ENCODE measurements at places on chromosomes 6 and 20.

DNA sequence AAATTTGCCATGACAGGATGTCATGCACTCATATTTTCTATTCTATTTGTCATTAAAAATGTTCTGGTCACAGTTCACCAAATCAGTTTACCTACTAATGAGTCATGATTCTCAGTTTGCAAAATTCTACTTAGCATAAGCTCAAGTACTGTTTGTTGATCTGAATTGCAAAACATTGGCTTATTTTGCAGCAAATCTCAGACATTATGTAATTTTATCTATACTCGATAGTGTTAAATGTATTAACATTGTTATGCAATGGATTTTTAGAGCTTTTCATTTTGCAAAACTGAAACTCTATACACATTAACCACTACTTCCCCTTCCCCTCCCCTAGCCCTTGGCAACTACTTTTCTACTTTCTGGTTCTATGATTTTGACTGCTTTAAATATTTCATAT lies 213.8 kb upstream of the ZFP64 start:
- no peak for DNase-seq

DNA sequence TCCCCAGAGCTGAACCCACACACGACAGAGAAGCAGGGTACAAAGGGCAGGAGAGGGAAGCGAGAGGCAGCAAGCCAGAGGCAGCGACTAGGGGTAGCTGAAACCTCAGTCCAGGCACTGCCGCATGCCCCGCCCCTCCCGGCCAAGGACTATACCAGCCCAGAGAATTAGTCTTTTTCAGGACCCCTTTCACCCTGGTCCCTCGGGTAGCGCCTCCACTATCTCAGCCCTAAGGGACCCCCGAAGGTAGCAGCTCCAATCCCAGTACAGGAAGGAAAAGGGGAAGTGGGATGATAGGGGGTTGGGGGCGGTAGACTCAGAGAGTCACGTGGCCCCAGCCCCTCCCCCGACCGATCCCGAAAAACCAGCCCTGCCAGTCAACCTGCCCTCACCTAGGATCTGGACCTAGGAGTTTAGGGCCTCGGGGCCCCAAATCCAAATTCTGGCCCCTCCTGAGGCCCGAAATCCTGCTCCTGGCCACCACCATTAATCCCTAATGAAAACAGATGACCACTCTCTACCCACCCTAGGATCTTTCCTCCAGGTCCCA lies 1.3 kb downstream of the RGL2 start:
- no peak for DNase-seq

DNA sequence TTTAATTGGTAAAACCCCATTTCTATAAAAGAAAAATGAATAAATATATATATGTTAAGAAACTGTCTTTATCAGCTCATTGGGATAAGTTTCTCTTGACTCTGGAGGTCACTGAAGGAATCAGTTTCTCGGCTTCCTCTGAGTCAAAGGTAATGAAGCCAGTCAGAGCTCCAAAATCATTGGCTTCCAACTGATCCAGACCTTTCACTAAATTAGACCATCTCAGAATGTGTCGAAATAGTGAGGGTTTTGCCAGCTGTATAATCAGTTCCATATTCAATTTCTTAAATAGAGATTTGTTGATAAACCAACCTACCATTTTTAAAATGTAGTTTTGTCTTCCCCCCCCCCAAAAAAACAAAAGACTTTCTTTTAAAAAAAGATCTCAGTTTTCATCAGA lies 60.5 kb upstream of the SRSF6 start:
- no peak for DNase-seq

DNA sequence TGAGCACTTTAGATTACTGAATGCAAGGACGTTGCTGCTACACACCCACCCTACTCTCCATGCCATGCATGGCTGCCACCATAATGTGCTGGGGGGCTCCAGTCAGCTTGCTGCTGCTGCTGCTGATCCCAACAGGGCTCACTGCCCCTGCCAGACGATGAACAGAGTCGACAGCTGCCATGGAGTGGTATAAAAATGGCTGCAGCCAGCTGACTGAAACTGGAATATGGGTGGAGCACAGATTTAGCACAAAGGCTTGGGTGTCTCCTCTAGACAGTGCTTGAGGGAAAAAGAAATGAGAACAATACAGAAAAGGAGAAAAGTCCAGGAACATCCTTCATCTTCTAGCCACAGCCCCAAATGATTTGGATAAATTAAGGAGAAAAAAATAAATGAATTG lies 150.7 kb downstream of the PDSS2 start:
- DNase-seq: no peak

DNA sequence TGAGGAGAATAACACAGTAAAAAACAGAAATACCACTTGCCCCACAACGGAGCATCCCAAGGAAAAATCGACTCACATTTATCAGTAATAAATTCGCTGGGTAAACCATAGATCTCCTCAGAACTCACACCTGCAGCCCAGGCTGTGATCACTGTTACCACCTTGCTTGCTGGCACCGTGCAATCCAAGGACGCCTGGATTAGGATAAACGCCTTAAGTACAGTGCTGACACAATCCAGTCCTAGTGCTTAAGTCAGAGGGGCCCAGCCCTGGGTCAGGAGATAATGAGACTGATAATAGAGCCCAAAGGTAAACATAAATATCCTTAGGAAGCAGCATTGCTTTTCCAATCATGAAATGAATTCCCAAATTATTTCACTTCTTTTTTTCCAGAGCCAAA lies 62.5 kb downstream of the EPB41L2 start:
- no peak for DNase-seq

- DNase-seq: no peak
These were observed 268.6 kb upstream of the AGPAT4 start for GRCh38 chr6:161542346-161542980.

DNA sequence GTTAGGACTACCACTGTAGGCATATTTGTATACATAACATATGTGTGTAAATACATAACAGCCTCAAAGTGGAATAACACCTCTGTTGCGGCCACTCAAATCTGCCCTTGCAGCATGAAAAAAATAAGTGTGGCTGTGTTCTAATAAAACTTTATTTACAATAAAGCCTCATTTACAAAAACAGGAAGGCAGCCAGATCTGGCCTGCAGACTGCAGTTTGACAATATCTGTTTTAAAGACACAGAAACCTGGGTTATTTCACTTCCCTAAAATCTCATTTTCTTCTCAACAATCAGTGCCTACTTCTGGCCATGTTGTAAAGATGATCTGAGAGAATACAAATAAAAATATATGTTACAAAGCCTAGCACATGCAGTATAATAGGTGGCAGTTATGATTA lies 53.9 kb upstream of the SCML4 start:
- DNase-seq: no peak

GRCh38 chr20:38402816-38403215 lies 32.3 kb downstream of the SNHG17 start:
- no peak for DNase-seq

DNA sequence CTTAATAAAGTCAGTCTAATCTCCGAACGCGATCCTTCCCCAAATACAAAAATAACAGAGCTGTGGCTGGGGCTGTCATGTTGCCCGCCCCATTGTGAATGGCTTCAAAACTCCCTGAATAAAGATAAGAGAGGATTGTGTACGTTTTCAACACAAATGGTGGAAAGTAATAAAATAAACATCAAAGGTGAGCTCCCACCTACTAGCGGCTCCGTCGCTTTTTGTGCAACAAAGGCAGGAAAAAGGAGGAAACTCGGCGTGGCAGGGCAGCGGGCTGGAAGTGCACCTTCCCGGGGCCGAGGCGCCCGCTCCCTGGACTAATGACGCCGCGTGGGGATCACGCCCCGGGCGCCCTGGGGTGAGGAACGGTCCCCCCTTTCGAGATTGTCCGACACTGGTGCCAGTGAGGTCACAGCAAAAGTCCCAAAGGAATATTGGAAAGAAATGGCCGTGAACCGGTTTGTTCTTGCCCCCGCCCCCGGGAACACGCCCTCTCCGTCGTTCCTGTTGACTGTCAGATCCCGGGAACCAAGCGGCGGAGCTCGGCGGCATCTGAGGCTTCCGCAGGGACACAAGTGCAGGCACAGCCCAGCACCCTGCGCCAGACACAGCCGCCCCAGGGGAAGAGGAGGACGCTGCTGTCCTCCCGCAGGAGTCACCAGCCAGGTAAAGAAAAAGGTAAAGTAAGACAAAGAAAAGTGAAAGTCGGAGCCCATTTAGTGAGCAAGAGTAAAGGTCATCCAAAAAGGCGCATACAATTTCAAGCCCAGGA lies 1.1 kb upstream of the FOXQ1 start:
- DNase-seq: no peak

DNA sequence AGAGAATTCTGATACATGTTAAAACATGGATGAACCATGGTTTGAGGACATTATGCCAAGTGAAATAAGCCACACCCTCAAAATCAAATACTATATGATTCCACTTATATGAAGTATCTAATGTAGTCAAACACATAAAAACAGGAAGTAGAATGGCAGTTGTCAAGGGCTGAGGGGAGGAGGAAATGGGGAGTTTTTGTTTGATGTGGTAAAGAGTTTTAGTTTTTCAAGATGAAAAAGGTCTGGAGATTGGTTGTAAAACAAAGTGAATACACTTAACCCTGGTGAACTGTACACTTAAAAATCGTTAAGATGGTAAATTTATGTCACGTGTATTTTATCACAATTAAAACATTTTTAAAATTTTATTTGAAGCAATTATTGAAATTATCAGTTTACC lies 127.4 kb upstream of the GRIK2 start:
- DNase-seq: no peak

DNA sequence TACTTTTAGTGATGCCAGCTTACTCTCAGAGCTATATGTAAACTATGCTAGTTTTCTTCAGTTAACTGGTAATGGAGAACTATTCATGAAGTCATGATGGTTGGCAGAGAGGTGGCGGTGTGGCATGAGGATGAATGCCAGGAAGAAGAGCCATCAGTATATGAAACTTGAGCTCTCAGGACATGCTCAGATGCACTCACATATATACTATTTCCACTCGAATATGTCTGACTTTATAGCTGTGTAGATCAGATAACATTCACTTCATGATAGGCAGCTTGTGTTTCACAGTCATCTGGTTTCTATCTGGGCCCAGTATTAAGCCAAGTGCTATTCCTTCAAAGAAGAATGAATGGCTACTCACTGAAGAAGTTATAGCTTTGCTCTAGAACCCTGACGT lies 46.2 kb upstream of the CEP85L start:
- no peak for DNase-seq

- no peak for DNase-seq
These were observed 2.8 kb upstream of the LBP start for GRCh38 chr20:38343311-38344106.

DNA sequence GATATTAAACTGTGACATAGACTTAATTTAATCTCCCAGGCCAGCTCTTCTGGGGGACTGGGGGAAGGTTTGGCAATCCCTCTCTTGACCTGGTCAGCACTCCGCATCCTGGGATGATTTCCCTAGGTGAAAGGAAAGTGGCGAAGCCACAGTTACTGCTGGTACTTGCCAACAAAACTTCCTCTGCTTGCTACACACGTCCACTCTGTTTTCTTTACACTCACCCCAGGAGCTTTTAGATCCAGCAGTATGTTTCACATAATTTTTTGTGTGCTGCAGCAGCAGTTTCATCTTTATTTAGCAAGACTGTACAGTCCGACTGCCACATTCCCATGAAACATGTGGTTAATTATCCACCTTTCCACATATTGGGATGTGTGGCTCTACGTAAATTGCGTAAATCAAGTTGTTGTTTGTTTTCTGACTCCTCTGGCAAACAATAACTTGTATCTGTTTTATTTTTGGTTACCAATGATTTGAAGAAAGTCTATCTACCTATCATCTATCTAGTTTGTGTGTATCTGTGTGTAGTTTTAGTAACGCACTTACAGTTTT lies 284.0 kb downstream of the PHF3 start:
- no peak for DNase-seq

DNA sequence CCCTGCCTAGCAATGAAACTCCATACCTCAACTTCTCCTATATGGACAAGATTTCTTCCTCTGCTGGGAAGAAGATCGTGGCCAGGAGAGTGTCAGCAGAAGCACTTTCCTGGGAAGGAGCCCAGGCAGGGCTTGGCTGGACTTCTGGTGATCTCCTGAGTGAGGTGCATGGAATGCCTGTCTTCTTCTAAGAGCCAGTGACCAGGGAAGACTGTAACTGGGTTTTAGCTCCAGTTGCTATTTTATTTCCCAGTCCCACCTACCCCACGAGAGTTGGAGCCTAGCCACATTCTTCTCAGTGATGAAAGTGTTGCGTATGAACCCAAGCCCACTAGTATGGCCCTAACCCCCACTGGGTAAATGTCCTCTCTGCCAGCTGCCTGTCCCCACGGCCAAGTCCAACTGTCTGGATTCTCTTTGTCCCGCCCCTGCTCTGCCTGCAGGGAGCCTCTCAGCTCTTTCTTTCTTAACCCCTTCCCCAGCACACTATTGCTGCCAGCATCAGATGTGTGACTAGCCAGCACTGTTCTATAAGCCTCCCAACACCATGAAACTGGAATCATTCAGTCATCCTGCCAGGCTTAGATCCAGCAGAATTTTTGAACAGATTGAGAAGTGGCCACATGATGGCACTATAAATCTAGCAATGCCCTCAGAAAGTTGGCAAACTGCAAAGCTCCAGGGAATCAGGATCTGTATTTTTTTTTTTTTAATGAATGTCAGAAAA lies 69.8 kb upstream of the FAM184A start:
- DNase-seq: no peak

DNA sequence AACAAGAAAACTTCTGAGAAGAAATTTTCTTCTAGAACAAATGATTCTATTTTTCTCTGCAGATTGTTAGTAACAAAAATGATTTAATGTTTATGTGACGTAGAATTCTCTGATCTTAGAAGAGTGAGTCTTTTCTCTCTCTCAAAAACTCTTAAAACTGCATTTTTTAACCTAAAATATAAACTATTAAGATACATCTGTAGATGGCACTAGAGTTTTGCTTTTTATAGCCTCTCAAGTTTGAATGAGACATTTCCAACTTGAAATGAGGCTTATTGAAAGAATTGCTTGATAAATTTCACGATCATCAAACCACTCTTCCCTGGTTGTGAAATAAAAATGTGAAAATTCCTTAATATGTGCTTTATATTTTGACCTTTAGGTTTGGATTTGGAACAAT lies 53.8 kb downstream of the PHF3 start:
- DNase-seq: no peak

DNA sequence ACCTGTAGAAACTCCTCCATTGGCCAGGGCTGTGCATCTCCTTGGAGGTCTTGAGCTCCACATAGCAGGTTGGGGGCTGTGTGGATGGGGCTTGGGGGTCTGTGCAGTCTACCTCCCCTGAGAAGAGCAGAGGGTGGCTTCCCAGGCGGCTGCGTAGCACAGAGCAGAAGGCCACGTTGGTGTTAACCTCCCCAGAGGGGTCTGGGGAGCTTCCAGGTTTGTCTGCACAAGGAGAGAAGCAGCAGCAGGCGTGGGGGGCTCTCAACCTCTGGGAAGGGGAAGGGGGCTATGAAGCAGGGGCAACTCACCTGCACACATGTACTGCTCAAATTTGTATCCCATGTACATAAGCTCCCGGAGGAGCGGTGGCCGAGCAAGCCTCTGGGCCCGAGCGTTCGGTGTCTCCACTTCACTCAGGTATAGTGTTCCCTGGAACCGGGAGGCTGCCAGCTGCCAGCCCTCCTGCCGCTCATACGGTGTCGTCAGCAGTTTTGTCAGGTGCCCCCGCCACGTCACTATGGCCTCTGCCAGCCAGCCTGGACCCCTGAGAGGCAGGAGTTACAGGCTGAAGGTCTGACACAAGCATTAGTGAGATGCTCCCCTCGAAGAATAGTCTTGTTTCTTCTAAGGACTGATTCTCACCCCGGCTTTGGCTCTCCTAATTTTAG lies 1.2 kb downstream of the DXO start:
- no peak for DNase-seq
